Fibroblast of lung (primary cell): ENCODE measurements at places on chromosomes 7 and 10. TPM values are rescaled to one million over a fixed set of nuclear protein-coding genes. Genes with fewer than 3 reads are reported as not detected.

GRCh38 chr7:70660154-70660818 is 471.7 kb upstream of the GALNT17 start:
- DNase-seq = no peak

Gene ENTPD1
- 0.26 and 0.47 TPM in 2 replicates for polyA plus RNA-seq

Gene AZGP1
- polyA plus RNA-seq = not detected in 2 replicates

Gene LEP
- polyA plus RNA-seq = 0.36 TPM in 1 of 2 replicates, not detected in the other

DNA sequence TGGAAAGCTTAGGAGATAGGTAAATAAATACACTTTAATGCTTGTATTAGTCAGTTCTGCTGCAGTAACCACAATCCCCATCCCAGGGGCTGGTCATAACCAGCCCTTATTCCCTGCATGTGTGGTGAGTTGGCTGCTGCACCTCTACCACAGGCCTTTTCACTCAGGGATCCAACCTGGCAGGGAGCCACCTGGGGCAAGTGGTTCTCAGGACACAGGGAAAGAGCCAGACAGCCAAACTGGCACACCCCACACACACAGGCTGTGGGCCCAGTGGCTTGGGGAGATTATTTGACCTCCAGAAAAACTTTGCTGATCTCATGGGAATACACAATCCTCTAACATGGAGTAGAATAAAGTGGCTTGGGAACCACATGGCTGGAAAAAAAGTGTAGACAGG is 400.0 kb upstream of the RNF32 start:
- no peak for DNase-seq

Gene OR2A42
- polyA plus RNA-seq = 0.02 and 0.06 TPM in 2 replicates

DNA sequence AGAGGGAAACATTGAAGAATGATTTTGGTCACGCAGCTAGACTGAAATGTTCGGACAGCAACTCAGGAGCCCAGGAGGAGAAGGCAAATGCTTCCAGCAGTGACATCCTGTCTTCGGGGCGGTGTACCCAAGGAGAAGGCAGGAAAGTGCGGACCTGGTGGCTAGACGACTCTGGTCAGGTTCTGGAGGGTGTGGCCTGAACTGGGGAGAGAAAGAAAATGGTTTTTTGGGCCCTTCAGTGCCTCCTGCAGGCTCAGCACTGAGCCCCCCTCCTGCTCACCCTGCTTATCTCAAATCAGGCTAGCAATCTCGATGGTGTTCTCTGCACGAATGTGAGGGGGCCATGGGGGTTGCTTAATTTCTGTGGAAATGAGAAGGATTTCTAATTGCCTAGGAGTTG is 26.7 kb upstream of the TARP start:
- no peak for DNase-seq

Gene OR13A1
- not detected in 2 replicates for polyA plus RNA-seq

- DNase-seq = peak; percentile 82
These were observed 41.2 kb downstream of the ZCCHC24 start for GRCh38 chr10:79404231-79404609.

Gene ADCYAP1R1
- not detected in 2 replicates for polyA plus RNA-seq

Gene FAM25A
- polyA plus RNA-seq = not detected in 2 replicates
